ENCODE measurements at places on chromosomes 13 and 19.

DNA sequence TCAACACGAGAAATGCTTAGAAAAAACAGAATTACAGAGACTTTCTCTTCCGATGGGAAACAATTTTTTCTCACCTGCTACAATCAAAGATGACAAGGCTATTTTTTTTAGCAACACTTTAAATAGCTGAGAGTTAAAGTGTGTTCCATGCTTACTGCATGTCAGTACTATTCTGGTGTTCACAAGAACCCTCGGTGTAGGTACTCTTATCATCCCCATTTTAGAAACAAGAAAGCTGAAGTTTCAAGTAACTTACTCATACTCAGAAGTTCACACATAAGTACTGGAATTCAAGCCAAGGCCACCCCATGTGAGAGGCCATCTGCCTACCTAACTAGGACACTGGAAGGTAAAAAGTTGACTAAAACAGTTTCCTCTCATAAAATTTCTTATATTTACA, 9.0 kb upstream of the TNFRSF19 start:
- DNase-seq = no peak

DNA sequence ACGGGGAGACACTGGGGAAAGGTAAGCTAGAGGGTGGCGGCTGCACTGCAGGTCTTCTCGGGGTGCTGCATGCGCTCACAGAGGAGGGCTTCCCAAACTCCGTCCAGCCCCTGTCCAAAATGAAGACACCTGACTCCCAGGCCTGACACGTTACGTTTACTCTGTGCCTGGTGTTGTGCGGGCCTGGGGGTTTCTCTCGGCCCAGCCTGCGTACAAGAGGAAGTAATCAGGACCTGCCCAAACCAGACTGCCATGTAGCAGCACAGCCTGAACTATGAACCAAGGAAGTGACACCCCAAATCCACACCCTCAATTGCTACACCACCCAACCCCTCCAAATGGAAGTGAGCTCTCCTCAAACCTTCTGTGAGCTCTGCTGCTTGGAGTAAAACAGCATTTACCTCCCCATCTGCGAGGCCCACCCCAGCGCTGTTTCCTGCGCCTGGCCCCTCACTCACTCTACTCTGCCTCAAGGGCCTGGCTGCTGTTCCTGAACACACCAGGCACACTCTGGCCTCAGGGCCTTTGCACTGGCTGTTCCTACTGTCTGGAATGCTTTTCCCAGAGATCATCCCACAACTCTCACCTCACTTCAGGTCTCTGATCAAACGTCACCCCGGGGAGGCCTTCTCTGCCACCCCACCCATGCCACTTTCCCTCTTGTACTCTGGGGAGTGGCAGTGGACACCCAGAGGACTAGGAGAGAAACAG, 3.0 kb downstream of the HSPBP1 start:
- DNase-seq = no peak

DNA sequence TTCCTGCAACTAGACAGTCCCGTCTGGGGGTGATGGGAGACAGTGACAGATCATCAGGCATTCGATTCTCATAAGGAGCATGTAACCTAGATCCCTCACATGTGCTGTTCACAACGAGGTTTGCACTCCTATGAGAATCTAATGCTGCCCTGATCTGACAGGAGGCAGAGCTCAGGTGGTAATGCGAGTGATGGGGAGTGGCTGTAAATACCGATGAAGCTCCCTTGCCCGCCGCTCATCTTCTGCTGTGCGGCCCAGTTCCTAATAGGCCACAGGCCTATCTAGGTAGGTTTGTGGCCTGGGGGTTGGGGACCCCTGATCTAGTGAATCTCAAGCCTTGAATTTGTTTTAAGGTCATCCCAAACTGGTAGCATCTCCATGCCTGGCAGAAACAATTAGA, 27.3 kb upstream of the FAM124A start:
- no peak for DNase-seq

GRCh38 chr19:8455018-8455417, 10.2 kb downstream of the HNRNPM start:
- DNase-seq = no peak

DNA sequence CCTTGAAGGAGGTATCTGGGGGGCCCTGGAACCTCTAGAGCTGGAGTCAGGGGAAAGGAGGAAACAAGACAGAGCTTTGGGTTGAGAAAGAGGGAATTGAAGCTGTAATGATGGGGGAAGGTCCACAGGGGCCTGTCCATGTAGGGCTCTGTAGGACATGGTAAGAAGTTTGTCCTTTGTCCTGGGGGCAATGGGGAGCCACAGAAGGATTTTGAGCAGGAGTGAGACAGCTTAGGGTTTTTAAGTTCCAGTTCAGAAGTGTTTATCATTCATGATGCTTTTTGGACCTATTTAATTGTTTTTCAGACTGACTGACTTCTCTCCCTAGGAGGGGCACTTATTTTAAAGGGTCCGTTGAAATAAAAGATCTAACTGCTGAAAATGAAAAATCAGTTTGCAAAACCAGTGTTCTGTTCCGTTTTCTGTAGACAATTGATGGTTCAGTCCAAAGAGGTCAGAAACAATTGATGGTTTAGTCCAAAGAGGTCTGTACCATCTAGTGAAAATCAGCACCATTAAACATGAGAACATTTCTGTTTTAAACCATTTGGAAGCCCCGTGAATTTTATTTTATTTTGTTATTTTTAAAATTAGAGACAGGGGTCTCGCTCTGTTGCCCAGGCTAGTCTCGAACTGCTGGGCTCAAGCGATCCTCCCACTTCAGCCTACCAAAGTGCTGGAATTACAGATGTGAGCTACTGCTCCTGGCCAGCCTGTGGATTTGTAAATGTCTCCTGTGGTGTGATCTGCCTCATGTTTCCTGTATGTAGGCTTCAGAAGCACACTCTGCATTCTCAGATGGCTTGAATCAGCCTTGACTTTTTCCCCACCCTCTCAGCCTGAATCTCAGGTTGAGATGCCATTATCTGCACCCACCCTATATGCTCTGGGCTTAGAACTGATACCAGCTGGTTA, 8.4 kb downstream of the PLD3 start:
- DNase-seq = no peak

DNA sequence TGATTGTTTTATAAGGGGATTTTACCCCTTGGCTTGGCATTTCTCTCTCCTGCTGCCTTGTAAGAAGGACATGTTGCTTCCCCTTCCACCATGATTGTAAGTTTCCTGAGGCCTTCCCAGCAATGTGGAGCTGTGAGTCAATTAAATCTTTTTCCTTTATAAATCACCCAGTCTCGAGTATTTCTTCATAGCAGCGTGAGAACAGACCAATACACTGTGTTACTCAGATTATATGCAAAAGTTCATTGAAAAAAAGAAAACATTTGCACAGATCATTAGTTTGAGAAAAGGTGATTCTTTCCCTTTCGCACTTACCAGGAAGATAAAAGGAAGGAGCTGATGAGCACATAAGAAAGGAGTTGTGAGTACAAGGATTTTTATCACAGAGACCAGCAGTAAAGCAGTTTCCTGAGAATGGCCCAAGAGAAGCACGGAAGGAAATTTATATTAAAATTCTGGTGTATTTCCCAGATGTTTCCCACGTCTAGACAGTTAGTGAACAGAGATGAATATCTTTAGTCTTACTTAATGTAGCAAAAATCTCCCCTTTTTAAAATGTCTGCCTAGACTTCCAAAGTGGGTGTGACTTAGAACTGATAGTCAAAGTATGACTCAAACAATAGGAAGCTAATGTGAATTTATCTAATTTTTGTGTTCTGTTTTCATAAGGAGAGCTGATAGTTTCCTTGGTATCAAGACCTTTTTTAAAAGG, 431.8 kb upstream of the SGCG start:
- DNase-seq = no peak

DNA sequence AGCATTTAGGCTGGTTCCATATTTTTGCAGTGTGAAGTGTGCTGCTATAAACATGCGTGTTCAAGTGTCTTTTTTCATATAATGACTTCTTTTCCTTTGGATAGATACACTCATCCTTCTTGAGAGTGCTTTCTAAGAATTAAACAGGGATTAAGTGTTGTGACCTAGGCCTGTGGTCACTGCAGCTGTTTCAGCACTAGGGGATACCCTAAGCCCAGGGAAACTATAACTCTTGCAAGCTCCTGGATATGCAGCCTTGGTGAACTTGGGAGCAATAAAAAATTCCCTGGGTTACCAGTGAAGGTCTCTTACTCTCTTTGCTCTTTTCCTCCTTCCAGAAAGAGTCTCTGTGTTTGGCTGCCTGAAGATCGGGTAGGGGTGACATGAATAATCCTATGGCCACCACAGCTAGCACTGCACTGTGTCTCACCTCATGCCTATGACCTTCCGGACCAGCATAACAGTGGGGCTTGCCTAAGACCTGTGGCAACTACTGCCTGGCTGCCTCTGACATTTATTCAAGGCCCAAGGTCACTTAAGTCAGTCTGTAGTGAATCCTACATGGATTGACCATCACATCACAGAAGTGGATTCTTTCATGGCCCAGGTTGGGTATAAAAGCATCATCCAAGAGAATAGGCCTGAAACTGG, 799.7 kb downstream of the DACH1 start:
- DNase-seq = peak; percentile 9

- DNase-seq = peak; percentile 15
Measured at GRCh38 chr19:16524991-16525734, 17.1 kb downstream of the CHERP start.

GRCh38 chr13:36297366-36298338, at the start of gene CCDC169:
CCDC169 (minus strand) TSS chr13:36297814; CDS start chr13:36297719, 95 bp downstream.
- DNase-seq = peak; percentile 88

DNA sequence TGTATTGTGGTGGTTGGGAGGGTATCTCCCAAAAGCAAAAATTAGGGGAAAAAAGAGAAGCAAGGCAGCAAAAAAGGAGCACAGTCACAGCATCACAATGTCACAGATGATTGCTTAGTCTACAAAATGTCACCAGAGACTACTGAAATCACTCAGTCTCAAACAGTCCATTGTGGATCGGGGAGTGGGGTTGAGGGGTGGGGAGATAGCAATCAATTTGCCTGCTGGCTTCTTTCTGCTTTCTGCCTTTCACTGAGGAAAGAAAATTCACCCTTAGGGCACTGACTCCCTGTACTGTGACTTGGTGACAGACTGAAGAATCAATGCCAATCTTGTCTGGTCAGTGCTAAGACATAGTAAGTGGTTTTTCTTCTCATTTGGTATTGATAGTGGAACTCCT, 2127.1 kb upstream of the PCDH20 start:
- DNase-seq = no peak

DNA sequence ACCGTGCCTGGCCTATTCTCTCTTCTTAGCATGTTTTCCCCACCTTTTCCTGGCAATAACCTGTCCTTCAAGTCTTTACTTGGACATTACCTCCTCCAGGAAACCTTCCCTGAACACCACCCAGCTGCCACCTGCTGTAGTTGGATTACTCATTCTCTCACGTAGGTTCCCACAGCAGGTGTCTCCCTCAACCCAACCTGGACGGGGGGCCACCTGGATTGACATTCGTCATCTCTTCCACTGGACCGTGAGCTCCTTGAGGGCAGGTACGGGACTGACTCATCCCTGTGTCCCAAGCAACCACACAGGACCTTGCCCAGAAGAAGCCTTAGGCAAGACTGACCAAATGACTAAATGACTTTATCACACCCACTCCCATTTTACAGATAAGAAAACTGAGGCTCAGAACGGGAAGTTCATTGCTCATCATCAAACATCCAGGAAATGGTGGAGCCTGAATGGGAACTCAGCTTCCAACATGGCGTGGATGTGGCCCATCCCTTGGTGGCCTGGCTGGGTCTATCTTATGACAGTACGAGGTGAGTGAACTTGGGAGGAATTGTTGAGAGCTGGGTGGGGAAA, 3.5 kb upstream of the KLK6 start:
- DNase-seq = no peak

- no peak for DNase-seq
Measured at GRCh38 chr13:30156826-30157615, 150.3 kb downstream of the KATNAL1 start.

- no peak for DNase-seq
Measured at GRCh38 chr19:18999016-18999758, 34.1 kb downstream of the SUGP2 start.

DNA sequence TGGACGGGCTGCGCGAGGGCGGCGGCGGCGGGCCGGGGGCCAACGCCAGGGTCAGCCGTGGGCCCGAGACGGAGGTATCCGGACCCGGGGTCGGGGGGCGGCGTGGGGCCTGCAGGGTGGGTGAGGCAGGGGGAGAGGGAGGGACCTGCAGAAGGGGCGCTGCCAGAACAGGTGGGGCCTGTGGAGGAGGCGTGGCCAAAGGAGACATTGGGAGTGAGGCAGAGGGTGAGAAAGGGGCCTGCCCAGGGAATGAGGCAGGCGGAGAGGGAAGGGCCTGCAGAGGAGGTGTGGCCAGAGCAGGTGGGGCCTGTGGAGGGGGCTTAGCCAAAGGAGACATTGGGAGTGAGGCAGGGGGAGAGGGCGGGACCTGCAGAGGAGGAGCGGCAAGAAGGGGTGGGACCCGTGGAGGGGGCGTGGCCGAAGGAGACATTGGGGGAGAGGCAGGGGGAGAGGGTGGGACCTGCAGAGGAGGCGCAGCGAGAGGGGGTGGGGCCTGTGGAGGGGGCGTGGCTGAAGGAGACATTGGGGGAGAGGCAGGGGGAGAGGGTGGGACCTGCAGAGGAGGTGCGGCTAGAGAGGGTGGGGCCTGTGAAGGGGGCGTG, 4.2 kb downstream of the PRR36 start:
- no peak for DNase-seq

DNA sequence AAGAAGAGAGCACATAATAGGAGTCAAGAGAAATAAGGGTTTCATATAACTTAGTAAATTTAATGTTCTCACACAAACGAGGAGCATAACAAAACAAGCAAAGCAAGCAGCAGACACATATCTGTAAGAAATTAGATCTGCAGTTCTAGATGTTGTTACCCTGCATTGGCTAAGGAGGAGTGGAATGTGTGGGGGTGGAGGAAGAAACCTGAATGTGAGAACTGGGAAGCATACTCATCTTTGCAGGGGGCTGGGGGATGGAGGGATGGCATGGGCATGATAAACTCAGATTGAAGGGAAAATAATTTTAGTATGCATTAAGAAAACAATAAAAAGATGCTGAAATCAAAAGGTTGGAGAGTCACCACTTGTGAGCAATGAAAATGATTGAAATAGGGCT, 255.0 kb downstream of the LIG4 start:
- DNase-seq = peak; percentile 26

- DNase-seq = no peak
Measured at GRCh38 chr19:58379246-58379645, 1.6 kb downstream of the ZNF837 start.

DNA sequence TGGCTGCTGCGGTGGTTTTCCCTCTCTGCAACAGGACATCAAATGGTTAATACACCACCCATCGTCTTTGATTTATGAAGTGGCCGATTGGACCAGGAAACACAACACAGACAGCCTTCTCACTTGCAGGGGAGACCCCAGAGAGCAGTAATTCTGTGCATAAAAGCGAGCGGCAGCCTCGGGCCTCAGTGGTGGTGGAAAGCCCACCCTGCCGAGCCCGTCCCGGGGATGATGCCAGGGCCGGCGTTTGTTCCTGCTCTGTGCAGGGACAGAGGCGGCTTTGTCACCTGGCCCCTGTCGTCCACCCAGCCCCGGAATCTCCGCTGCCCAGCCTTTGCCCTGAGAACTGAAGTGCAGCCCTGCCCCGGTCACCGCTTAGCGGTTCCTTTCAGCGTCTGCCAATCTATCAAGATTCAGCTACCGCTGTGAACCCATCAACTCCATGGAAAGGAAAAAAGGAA, 184.4 kb downstream of the TSHZ3 start:
- no peak for DNase-seq

- DNase-seq = no peak
Measured at GRCh38 chr13:35599384-35599783, 122.9 kb upstream of the MAB21L1 start.
